ENCODE measurements at places on chromosomes 11 and 22.

DNA sequence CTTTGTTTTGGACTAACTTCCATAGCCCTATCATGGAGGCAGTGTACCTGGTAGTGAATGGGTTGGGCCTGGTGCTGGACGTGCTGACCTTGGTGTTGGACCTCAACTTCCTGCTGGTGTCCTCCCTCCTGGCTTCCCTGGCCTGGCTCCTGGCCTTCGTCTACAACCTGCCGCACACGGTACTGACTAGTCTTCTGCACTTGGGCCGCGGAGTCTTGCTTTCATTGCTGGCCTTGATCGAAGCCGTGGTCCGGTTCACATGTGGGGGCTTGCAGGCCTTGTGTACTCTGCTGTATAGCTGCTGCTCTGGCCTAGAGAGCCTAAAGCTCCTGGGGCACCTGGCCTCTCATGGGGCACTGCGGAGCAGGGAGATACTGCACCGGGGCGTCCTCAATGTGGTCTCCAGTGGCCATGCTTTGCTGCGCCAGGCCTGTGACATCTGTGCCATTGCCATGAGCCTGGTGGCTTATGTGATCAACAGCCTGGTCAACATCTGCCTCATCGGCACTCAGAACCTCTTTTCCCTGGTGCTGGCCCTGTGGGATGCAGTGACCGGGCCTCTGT, 846 bp downstream of the RNF26 start:
- no peak for DNase-seq

- DNase-seq: no peak
Measured at GRCh38 chr11:88666364-88666763, 328.8 kb upstream of the CTSC start.

DNA sequence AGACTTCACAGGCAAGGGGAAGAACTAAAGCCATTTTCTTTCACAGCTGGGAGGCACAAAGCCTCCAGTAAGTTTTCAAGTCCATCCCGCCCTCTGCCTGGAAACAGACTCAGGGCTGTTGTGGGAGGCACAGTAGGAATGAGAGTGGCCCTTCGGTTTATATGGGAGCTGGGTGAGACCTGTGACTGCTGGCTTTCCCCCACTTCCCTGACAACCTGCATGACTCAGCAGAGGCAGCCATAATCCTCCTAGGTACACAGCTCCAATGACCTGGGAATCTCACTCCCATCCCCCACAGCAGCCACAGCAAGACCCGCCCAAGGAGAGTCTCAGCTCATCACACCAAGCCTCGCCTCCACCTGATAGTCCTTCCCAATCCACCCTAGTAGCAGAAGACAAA, 12.1 kb upstream of the TMEM45B start:
- no peak for DNase-seq

- no peak for DNase-seq
Measured at GRCh38 chr11:76119779-76120178, 86.5 kb downstream of the WNT11 start.

- DNase-seq: no peak
Measured at GRCh38 chr11:133206313-133207005, 325.8 kb downstream of the OPCML start.

Measured in CD4-positive, alpha-beta T cell treated with Interleukin-1 beta for 1 hour (primary cell).